Calu3 (cell line): ENCODE measurements at places on chromosomes 5 and 9.

GRCh38 chr9:124164811-124165210, 92.9 kb upstream of the NEK6 start:
- DNase-seq = no peak

- no peak for DNase-seq
These were observed 50.8 kb downstream of the AQP7 start for GRCh38 chr9:33351547-33351946.

- DNase-seq = no peak
These were observed 735.8 kb upstream of the WWC1 start for GRCh38 chr5:167555565-167556166.

DNA sequence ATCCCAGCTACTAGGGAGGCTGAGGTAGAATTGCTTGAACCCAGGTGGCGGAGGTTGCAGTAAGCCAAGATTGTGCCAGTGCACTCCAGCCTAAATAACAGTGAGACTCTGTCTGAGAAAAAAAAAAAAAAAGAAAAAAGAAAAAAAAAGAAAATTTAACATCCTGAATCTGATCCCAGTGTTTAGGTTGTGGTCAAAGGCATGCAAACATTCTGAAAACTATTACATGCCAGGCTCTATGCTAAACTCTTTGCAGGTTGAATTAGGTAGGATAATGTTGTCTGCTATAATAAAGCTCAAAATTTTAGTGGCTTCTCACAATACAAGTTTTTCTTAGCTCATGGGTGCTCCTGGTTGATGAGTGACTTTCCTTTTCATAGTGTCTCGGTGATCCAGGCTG, 367.4 kb downstream of the PSAT1 start:
- no peak for DNase-seq
